ENCODE measurements at places on chromosomes 16 and 17.

GRCh38 chr17:75642182-75642783 is 9.0 kb downstream of the SMIM5 start:
- no peak for DNase-seq

- no peak for DNase-seq
Measured at GRCh38 chr17:77375108-77375916, 234.5 kb downstream of the SEC14L1 start.

- DNase-seq, result peak; percentile 64
Measured at GRCh38 chr17:28916302-28916934, 13.5 kb upstream of the DHRS13 start.

DNA sequence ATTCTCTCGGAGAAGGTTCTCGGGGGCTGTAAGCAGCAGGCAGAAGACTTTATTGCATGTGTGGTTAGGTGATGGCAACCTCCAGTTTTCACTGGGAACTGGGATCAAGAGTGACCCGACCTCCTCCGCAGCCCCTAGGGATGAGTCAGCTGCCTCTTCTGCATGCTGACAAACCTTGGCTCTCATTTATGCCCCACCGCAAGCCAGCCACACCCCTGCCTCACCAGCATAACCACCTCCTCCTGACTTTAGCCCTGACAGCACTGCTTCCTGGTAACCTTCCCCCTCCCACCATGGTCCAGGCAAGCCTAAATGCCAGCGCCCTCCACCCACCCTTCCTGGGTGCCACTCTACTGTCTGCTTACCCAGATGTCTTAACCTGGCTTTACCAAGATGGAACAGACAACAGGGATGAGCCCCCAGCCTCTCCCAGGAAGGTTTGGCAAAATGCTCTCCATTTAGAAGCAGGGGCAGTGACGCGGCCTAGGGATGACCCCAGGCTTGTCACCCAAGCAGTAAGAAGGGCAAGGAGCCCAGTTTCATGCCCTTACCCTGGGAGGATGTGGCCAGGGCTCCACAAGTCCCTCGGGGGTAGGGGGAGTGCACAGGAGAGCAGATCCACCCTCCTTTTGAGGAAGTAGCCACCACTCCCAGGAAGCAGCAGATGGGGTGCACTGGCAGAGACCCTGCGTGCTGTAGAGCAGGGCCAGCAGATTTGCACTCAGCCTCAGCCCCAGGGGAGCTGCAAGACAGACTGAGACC is 73.5 kb downstream of the GOSR1 start:
- peak; percentile 34 for DNase-seq

DNA sequence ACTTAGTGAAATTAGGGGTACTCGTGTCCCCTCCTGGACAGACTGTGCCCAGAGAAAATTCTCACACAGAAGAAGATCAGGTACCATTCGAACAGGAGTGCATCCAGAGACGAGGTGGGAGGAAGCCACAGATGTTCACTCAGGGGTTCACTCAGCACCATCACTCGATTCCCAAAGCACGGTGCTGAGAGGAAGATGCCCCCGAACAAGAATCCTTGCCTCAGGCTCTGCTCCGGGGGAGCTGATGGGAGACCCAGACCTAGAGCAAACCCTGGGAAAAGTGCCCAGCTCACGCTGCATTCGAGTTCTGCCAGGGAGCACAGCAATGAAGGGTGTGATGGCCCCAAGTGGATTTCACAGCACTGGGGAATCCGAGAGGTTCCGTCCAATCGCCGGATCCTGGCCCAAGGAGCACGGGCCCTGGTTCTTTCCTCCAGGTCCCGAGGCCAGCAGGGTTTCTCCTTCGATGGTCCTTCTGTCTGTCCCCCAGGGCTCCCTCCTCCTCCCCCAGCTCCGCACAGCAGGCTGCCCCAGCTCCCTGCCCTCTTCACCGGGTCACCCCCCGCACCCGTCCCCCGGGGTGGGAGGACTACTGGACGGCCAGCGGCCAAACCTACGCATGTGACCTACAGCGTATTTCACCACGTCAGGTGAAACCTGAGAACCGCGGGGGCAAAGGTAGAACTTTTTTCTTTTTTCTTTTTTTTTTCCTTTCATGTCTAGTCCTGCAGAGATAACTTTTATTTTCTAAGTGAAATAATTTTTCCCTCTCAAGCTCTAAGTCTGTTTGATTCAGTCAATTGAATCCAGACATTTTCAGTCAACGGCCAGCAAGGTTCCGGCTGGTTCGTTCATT is 10.2 kb upstream of the UBE2I start:
- DNase-seq, result no peak

- no peak for DNase-seq
Measured at GRCh38 chr17:52026075-52026474, 132.4 kb downstream of the CA10 start.

GRCh38 chr17:74289688-74290087 is 15.7 kb downstream of the DNAI2 start:
- no peak for DNase-seq

GRCh38 chr16:75379339-75379738 is 54.0 kb downstream of the CFDP1 start:
- no peak for DNase-seq

GRCh38 chr16:72590151-72590937 is 418.4 kb upstream of the PMFBP1 start:
- no peak for DNase-seq

- peak; percentile 11 for DNase-seq
Measured at GRCh38 chr16:1108299-1109252, 12.5 kb upstream of the C1QTNF8 start.

Measured in fibroblast of pulmonary artery (primary cell).